ENCODE measurements at places on chromosomes 2 and 18. TPM values are rescaled to one million over a fixed set of nuclear protein-coding genes. Genes with fewer than 3 reads are reported as not detected.

DNA sequence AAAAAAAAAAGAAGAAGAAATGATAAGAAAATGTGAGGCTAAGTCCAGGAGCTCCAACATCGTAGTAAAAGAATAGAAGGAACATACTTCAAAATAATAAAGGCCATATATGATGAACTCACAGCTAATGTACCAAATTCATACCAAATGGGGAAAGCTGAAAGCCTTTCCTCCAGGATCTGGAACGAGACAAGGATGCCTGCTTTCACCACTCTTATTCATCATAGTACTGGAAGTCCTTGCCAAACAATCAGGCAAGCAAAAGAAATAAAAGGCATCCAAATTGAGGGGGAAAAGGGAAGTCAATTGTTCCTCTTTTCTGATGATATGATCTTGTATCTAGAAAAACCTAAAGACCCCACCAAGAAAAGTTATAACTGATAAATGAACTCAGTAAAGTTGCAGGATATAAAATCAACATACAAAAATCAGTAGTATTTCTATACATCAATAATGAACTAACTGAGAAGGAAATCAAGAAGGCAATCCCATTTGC, 170.6 kb downstream of the METTL4 start:
- no peak for DNase-seq

DNA sequence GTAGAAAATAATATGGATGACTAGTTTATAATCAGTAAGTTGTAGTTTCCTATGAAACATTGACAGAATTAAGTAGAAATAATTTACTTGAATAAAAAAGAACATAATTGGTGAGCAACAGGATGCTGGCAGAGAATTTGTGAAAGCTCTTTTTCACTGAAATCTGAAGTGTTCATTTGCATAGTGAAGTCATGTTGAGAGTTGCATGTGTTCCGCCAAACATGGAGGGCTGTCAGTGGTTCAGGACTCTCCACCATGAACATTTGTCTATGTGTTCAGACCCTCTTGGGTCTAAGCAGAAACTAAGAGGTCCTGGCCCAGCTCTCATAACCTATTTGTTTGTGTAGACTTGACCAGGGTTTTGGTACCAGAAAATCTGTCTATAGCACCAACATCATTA, 182.5 kb upstream of the LINC00305 start:
- DNase-seq = no peak

DNA sequence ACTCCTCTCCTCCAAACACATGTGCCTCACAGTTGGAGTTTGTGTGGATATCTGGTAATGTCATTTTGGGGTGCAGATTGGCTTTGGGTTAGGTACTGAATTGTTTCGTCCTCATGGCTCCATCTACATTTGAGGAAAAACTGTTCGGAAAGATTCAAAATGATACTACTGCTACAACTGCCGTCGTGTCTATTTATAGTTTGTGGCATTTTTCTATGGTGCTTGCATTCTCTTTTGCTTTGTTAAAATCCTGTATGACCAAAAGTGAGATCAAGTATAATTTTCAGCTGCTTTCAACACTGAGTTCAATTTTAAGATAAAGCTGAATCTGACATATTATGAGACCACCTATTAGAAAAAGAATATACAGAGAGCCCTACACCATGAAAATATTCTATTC, 176.3 kb upstream of the DSEL start:
- DNase-seq = no peak

Gene ABCB11
- total RNA-seq = under 0.01 TPM

DNA sequence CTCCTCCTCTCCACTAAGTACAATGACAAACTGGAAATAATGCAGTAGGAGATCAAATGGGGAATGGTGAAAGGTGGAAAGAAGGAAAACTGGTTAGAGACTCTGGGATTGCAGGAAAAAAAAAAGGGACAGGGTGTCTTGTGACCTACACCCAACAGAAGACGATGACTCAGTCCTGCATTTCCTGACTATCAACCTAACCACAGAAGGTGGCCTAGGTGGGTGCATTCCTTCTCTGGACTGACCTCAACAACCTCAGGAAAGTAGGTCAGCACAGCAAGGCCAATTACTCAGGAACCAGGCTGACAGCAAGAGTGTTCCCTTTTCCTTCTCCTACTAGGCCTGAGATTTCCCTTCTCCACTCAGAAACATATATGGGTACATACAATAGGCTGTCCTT, 1386.4 kb upstream of the ZEB2 start:
- DNase-seq = no peak

GRCh38 chr2:201937343-201937742, 96.3 kb upstream of the FZD7 start:
- DNase-seq = no peak

Measured in frontal cortex (tissue), 4 donors.